ENCODE measurements at places on chromosomes 1 and 21.
A peak's percentile ranks its signal among the peaks of the same experiment; 100 is the strongest.

DNA sequence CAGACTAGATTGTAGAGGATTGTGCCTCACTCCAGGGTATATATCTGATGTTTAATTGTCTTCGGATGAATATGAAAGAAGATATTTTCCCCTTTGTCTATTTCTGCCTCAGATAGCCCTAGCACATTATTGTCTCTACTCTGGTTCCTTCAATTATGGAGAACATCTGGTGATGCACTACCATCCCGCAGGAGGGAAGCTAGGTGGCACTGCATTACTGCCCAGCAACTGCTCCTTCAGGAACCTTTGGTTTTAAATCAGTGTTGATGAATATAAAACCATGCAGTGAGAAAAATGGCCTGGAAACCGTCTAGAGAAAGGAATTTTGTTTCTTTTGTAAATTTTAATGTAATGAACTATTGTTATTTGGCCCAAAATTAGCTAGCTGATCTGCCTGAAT lies 68.5 kb downstream of the GPR88 start:
- DNase-seq = peak; percentile 69

DNA sequence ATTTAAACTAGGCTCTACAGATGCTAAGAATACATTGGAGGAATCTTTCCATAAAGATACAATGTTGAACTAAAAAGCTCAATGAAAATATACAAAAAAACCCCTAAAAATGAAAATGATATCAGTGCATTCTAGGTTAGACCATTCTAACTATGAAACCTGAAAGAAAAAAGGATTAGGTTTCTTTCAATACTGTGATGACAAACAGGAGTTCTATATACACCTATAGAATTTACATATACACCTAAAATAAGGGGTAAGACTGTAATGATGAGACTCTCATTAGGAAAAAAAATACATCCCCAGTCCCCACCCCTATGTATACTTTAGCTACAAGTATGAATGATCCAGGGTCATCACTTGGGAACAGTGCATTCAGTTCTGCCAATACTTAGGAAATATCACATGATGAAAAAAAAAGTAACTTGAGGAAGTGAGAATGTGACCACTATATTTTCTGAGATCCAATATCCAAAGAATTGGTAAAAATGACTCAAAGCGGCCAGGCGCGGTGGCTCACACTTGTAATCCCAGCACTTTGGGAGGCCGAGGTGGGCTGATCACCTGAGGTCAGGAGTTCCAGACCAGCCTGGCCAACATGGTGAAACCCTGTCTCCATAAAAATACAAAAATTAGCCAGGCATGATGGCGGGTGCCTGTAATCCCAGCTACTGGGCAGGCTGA lies 26.3 kb downstream of the SELENOF start:
- no peak for DNase-seq

DNA sequence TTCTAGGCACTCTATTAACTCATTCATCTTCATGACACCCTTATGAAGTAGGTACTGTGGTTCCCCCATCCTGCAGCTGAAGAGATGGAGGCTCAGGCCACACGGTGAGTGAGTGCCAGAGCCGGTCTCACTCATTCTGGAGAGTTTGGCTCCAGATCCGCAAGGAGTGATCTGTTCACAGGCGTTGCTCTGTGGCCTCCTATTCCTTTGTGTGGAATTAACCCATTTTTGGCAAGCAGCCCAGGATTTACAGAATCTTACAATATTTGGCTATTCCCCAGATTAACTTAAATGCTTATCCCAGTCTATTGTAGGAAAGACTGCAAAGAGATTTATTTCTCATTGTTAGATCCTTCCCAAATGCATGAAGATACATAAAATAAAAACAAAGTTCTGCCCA lies 29.6 kb downstream of the KIAA0040 start:
- no peak for DNase-seq

DNA sequence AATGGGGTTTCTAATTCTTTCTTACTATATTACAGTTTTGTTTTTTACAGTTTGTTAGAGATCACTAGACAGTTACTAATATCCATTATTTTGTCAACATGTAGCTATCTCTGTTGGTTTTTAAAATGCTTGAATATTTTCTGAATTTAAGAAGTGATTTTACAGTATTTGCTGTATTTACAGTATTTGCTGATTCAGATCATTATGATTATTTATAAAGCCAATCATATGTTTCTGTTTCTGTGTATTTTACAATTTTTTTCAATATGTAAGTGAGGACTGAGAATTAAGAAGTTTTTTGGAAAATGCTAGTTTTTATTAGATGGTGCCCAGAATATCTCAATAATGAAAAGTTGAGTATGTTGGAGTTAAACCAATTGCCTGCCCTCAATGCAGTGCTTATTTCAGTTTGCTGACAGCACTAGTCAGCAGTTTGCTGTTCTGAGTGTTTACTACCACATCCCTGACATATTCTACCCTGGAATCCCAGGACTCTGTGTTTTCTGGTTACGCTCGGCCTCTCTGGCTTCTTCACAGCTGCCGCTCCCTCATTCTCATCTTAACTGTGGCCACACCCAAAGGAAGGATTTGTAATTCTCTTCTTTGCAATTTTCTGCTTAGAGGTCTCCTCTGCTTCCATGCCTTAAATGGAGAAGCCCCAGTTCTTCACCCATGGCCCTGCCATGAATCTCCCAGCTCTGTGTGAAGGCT lies 68.0 kb upstream of the BACH1 start:
- no peak for DNase-seq

- DNase-seq = no peak
Measured at GRCh38 chr1:6985549-6986276, 200.5 kb downstream of the CAMTA1 start.

DNA sequence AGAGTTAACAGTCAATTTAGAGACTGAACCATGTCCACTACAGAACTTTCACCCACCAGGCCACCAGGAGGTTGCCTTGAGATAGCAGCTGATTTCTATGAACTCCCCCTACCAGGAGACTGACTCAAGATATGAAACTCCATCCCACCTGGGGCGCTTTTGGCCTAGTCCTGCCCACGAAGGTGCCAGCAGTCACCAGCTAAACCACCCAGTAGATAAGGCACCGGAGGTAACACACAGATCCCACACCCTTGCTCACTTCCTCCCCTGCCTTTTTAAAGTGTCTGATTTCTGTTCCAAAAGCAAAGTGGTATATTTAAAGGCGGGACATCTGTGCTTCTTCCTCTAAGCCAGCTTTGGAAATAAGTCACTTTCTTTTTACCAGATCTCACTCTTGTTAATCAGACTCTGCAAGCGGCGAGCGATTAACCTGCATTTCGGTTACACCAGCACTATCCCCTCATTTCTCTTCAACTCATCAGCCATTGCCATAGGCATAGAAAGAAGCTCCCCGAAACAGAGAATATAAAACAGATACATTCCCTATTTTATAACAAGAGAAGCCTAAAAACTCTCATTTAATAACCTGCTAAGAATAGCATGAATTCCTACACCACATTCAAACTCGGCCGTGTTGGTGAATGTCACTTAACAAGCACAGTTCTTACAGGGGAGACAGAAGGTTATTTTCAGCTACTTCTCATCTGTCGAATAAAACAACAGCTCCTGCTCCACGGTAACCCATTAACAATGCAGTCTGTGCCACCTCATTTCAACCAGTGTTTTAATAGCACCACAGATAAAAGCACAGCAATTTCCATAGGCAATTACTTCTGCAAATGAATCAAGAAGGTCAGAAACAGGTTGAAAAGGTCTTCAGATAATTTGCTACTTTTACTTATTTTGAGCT lies 318.1 kb downstream of the KCNH1 start:
- no peak for DNase-seq

DNA sequence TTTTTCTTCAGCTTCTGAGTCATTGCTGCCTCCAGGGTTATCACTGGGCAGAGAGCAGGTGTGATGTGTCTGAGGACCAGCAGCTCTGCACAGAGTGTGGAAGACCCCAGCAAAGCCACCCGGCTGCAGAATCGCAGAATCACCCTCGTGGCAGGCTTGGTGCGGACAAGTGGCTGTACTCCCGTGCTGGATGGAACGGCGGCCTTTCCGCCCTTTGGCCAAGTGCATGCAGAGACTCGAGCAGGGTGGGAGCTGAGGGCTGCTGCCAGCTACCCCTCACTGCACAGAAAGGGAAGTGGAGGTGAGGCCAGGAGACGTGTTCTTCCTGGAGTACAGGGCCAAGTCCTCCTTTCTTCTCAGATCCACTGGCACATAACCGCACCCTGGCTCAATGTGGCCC lies 162.5 kb downstream of the PCBP3 start:
- no peak for DNase-seq

GRCh38 chr1:116767782-116768382 lies 13.7 kb downstream of the CD2 start:
- no peak for DNase-seq

- DNase-seq = no peak
Measured at GRCh38 chr1:187443939-187444338, 615.2 kb downstream of the PLA2G4A start.

All from brain microvascular endothelial cell (primary cell).